ENCODE measurements at places on chromosomes 4 and X.
A peak's percentile ranks its signal among the peaks of the same experiment; 100 is the strongest.

- no peak for DNase-seq
Observed at GRCh38 chr4:2125831-2126230, 66.7 kb downstream of the NAT8L start.

DNA sequence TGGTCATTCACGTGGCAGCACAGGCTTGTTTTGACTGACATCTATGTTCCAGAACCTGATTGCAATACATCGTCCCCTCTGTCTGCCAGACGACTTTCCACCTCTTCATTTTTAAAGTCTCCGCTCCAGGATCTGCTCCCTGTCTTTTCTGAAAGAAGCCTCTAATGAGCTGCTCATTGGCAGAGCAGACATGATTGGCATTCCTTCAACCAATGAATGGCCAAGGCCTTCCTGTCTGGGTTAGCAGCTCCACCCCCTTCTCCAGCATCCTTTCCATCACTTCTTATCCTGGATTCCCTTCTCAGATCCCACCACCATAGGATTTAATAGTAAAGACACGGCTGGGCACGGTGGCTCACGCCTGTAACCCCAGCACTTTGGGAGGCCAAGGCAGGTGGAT lies 202.7 kb upstream of the KLF3 start:
- no peak for DNase-seq

DNA sequence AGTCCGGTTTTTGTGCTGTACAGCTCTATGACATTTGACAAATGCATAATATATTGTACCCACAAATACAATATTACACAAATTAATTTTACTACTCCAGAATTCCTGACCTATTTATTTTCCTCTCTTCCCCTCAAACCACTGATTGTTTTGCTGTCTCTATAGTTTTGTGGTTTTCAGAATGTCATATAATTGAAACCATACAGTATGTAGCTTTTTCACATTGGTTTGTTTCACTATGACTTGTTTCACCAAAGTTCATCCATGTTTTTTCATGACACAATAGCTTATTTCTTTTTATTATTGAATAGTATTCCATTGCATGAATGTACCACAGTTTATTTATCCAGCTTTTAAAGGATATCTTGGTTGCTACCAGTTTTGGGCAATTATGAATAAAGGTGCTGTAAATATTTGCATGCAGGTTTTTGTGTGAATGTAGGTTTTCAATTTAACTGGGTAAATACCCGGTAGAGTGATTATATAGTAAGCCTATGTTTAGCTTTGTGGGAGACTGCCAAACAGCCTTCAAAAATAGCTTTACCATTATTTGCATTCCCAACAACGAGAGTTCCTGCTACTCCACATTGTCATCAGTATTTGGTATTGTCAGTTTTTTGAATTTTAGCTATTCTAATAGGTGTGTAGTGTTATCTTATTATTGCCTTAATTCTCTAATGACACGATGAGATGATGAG lies 25.9 kb downstream of the RNF175 start:
- DNase-seq, result no peak

GRCh38 chr4:24973747-24974601 lies 56.8 kb downstream of the LGI2 start:
- peak; percentile 44 for DNase-seq

DNA sequence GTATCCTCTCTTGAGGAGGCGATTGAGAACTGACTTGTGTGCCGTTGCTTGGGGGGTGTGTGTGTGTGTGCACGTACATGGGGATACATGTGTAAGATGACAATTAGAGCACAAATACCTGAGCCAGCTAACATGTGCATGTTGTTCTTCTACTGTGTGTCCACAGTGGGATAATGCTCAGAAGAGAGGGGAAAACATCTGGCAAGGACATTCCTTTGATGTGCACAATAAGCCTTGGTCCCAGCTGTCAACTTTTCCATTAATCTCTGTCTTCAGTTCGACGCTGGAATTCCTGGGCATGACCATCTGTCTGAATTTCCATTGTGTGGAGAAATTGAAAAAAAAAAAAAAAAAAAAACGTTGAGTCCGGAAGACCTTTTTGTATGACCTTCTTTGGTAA lies 592.0 kb upstream of the GALNTL6 start:
- DNase-seq, result no peak

DNA sequence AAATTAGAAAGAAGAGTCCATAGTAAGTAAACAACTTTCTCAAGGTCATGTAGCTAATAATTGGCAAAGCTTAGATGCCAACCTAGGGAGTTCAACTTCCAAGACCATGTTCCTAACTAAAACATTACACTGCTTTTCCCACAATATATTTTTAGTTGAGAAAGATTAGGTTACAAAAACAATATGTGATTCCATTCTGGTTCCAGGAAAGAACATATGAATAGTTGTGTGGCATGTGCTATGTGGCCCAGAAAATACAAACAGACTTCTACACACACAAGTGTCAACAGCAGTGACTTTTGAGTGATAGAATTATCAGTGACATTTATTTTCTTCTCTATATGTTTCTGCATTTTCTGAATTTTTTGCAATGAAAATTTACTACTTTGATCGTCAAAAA lies 62.7 kb upstream of the EDNRA start:
- no peak for DNase-seq

DNA sequence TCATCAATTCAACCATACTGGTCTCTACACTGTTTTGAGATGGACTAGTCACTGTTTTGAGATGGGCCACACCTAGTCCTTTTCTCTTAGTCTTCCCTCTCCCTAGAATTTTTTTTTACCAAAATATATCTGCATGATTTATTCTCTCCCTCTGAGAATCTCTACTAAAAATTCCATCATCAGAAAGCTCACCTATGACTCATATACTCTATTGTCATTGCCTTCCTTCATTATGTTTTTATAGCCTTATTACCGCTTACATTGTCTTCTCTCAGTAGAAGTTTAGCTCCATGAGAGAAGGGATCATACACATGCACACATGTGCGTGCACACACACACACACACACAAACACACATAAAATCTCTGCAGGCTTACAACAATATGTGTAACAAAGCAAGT lies 303.6 kb downstream of the PCDH10 start:
- DNase-seq, result no peak

DNA sequence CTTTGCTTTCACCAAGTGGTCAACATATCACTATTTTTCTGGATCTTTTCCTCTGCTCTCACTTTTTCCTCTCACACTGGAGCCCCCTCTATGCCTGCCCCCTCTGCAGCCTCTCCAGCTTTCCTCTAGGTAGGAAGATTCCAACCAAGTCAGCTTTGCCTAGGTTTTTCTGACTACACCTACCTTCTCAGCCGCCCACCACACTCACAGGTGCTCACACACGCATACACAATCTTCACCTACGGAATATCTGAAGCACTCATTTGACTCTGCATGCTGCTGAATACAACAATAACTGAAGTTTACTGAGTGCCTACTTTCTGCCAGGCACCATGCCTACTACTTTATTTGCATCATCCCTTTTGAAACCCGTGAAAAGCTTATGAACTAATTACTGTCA lies 328.0 kb downstream of the PPP3CA start:
- DNase-seq, result no peak

DNA sequence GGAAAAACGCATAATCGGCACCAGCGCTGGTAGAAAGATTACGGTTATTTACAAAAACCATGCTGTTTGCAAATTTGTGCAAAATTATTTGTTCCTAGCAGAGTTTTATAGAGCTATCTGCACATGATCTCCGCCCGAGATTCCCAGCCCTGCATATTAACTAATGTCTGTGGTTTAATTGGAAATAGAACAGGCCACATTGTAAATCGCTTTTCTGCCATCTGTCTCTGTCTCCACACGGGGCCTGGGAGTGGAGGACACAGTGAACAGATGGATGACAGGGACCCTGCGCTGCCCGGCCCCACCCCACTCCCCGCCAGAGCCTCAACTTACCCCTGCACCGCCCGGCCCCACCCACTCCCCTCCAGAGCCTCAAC lies 126.9 kb downstream of the FAM53A start:
- no peak for DNase-seq

- peak; percentile 34 for DNase-seq
Observed at GRCh38 chr4:74934016-74934831, 1.3 kb downstream of the PARM1 start.

Measured in right renal pelvis (tissue), 4 donors.